CD4-positive, alpha-beta T cell treated with Interleukin-15 for 4 hours (primary cell): ENCODE measurements at places on chromosomes 2 and 18.

DNA sequence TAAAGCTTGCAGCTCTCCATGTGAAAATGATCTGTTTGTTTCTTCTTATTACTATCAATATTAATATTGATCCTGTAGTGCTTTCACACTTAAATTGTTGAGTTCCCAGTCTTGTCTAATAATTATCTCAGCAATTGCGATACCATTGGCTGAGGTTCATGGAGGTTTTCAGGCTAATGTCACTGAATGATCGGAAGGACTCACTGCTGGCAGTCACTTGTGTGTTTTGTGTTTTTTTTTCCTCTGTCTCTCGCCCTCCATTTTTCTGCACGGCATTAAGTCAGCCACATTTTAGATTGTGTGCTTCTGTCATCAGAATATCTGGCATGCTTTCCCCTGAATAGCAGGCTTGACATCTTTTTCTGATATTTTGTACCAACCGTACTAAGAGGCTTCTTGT lies 43.7 kb downstream of the AGAP1 start:
- no peak for DNase-seq

- no peak for DNase-seq
Measured at GRCh38 chr2:17030047-17030446, 364.4 kb upstream of the CYRIA start.

DNA sequence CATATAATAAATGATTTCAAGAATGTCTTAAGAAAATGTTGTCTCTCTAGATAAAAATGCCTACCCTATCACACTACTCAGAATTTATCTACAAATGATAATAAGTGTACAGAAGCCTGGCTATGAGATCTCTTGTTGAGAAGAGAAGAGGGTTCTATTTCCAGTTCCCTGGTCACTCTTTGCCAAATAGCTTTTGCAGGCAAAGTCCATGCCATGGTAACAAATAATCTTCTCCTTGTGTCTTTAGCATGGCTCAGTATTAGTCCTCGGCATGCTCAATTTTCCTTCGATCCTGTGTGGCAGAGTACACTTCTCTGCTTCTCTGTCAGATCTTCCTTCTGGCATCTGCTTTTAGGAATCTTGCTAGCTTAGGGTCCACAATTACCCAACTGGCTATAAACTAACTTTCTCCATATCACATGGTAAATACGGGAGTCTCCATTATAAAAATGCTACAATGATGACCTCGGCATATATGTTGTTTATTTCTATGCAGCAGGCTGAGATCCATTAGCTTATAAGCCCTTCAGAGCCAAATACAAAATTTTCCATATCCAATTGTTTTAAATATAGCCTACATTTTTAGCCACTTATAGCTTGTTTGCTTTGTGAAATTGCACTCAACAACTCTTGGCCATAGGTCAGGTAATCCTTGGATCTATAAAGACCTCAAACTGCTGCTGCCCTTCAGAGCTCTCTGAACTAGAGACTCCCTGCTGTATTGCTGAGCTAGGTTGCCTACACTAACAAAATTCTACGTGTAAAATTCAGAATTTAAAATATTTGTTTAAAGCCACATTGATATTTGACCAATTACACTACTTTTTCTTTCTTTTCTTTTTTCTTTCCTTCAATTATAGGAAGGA lies 157.5 kb downstream of the FSIP2 start:
- no peak for DNase-seq

- no peak for DNase-seq
Measured at GRCh38 chr2:217286833-217287232, 427.0 kb upstream of the TNP1 start.

DNA sequence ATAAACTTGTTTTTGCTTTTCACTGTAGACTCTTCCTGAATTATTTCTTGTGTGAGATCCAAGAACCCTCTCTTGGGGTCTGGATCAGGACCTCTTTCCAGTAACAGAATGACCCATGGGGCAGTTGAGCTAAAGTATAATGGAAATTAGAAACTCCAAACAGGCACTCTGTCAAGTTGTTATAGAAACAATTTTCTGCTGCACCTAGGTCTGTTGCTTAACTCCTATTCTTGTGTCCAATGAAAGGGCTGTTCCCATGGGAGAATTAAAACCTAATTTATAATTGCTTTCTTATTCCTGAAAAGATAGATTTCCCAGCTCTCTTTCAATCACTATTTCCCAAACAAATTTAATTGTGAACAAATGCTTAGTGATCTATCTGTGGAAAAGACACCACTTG lies 1341.3 kb upstream of the PIK3C3 start:
- no peak for DNase-seq

DNA sequence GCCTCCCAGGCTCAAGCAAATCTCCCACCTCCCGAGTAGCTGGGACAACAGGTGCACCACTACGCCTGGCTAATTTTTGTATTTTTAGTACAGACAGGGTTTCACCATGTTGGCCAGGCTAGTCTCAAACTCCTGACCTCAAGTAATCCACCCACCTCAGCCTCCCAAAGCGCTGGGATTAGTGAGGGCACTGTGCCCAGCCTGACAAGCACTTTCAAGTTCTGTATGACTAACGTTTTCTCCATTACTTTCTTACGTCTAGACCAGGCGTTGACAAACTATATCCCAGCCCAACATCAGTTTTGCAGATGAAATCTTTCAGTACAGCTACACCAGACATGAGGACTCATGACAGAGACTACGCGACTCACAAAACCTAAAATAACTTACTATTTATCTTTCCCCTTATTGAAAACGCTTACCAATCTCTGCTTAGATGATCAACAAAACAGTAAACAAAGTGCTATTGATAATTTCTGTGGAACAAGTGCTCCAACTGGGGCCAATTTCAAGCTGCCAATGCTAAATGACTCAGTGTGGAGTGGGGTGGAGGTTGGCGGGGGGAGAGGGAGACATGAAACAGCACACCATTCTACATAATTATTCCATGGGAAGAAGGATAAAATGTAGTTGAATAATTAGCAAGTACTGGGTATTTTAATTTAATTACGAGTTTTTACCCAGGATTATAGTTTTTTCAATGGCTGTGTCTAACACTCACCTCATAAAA lies 59.1 kb downstream of the SAP130 start:
- DNase-seq, result no peak

DNA sequence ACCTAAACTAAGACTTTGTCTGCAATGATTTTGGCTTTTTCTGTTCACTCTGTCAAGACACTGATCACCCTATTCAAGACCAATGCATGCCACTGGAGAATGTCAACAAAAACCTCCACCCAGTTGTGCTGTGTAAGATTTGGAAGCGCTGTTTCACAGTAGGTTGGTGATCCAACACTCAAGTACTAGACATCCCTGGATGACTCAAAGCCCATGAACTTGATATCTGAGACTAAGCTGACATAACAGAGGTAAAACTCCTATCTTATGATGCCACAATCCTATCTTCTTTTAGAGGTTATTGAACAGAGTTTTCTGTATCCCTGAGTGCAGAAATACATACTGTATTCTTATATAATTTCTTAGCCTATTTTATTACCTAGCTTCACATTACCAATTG lies 251.3 kb upstream of the ETAA1 start:
- DNase-seq, result no peak
